ENCODE measurements at places on chromosomes 16 and 17. TPM values are rescaled to one million over a fixed set of nuclear protein-coding genes. Genes with fewer than 3 reads are reported as not detected.

- no peaks in the 10 kb centered on the region for H3K36me3 ChIP-seq
- H3K4me1 ChIP-seq = peaks cover 11% of the 10 kb centered on the region
- no peak overlapping the region for H3K4me3 ChIP-seq
Measured at GRCh38 chr17:54972406-54973138, 4.0 kb downstream of the STXBP4 start.

DNA sequence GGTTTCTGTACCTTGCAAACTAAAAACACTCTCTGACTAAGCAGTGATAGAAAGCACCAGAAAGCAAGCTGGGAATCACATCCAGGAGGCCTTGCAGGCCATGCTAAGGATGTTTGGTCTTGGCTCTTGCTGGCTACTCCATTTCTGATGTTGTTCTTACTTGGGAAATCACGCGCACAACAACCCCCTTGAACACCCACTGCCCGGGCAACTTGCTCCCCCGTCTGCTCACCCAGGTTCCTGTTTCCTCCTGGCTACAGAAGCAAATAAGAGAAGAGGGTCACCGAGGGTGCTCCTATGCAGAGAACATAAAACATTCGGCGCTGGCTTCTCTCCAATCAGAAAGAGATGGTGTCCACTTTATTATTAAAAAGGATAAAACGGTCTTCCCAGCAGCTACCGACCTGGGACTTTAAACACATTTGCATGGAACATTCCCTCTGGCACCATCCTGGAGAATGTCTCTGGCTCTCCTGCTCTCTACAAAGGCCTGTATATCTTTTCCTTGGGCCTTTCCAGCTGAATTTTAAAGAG is 271.2 kb upstream of the RPL38 start:
- H3K4me1 ChIP-seq = no peaks in the 10 kb centered on the region
- no peaks in the 10 kb centered on the region for H3K27me3 ChIP-seq

GRCh38 chr16:12170103-12171040 is 193.8 kb downstream of the SNX29 start:
- H3K27me3 ChIP-seq = no peaks in the 10 kb centered on the region
- H3K27ac ChIP-seq = no peak overlapping the region
- no peak overlapping the region for H3K4me3 ChIP-seq

GRCh38 chr17:74779948-74780400 is 3.8 kb upstream of the NAT9 start:
- H3K36me3 ChIP-seq = no peaks in the 10 kb centered on the region
- H3K4me1 ChIP-seq = peaks cover 19% of the 10 kb centered on the region
- no peaks in the 10 kb centered on the region for H3K27me3 ChIP-seq
- H3K27ac ChIP-seq = peak overlapping the region; percentile 58
- no peak overlapping the region for H3K4me3 ChIP-seq
- DNase-seq = peak; percentile 83

DNA sequence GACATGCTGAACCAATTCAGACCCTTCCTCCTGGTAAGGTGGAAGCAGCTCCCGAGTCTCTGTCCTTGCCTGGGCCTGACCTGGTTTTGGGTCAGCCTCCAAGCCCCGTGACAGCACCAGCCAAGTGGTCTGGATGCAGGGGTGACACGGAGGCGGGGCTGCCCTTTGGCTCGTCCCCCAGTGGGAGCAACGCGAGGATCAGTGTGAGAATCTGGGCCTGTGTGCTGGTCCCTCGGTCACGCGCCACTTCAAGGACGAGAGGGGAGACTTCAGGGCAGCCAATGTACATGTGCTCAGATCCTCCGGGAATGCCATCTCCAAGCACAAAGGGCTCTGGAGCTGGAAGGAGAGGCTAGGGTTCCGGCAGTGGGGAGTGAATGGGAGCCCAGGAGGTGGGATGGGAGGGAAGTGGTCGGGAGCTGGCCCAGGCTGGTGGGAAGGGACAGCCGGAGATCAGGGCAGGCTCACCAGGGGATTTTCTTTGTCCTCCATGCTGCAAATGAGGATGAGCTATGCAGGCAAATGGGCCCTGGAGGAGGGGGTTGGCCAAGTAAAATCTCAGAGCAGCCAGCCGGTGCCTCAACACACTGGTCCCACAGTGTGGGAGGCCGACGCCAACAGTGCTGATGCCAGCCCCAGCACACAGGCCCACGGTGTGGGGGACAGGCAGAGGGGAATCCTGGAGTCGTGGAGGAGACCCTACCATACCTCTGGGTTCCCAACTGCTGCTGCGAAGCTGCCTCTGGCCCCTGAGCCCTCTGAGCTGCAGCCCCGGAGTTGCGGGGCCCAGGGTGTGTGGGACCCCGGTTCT is 4.2 kb upstream of the NDRG4 start:
- H3K27me3 ChIP-seq = peaks cover 7% of the 10 kb centered on the region
- H3K27ac ChIP-seq = no peak overlapping the region
- no peaks in the 10 kb centered on the region for H3K4me1 ChIP-seq
- DNase-seq = peak; percentile 48
- no peak overlapping the region for H3K4me3 ChIP-seq

- no peaks in the 10 kb centered on the region for H3K27me3 ChIP-seq
- no peak overlapping the region for H3K4me3 ChIP-seq
- DNase-seq = no peak
- H3K4me1 ChIP-seq = no peaks in the 10 kb centered on the region
- H3K36me3 ChIP-seq = no peaks in the 10 kb centered on the region
Measured at GRCh38 chr16:13322336-13322735, 420.9 kb downstream of the SHISA9 start.

GRCh38 chr16:13178318-13178717 is 276.9 kb downstream of the SHISA9 start:
- H3K4me1 ChIP-seq = no peaks in the 10 kb centered on the region
- no peak for DNase-seq
- no peak overlapping the region for H3K4me3 ChIP-seq
- H3K27ac ChIP-seq = no peak overlapping the region
- H3K27me3 ChIP-seq = no peaks in the 10 kb centered on the region
- H3K36me3 ChIP-seq = no peaks in the 10 kb centered on the region

- DNase-seq = no peak
- H3K27me3 ChIP-seq = no peaks in the 10 kb centered on the region
- no peak overlapping the region for H3K4me3 ChIP-seq
- no peaks in the 10 kb centered on the region for H3K36me3 ChIP-seq
- H3K4me1 ChIP-seq = peaks cover 64% of the 10 kb centered on the region
Measured at GRCh38 chr16:88779406-88780141, 5.4 kb downstream of the PIEZO1 start.

GRCh38 chr17:19410875-19411620 is at the start of gene RNF112:
TSS of gene RNF112 (plus strand) at chr17:19411232. CDS start at chr17:19411409, 177 bp downstream.
- H3K27me3 ChIP-seq = no peaks in the 10 kb centered on the region
- H3K36me3 ChIP-seq = no peaks in the 10 kb centered on the region
- no peak within 1 kb of the TSS for H3K27ac ChIP-seq
- no peaks in the 10 kb centered on the region for H3K4me1 ChIP-seq

GRCh38 chr17:69059458-69060175 is 1.1 kb downstream of the ABCA9 start:
- no peak overlapping the region for H3K27ac ChIP-seq
- no peaks in the 10 kb centered on the region for H3K4me1 ChIP-seq
- H3K27me3 ChIP-seq = no peaks in the 10 kb centered on the region
- no peak for DNase-seq
- no peaks in the 10 kb centered on the region for H3K36me3 ChIP-seq

DNA sequence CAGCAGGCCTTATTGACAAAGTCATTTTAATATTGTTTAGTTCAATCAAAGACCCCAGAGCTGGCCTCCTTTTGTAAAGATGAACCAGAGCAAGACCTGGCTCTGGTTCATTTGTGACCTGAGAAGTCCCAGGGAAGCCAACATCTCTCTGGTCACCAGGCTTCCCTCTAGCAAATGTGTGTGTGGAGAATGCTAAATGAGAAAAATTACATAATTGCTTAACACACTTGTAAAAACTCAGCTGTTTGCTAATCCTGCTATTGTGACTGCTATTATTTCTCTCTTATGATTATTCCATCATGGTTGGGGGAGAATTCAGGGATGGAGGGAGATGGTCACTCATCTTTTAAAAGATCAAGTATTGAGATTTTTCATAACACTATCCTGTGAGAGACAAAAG is 94.3 kb upstream of the CLEC3A start:
- H3K36me3 ChIP-seq = no peaks in the 10 kb centered on the region
- no peak for DNase-seq
- H3K27ac ChIP-seq = no peak overlapping the region

GRCh38 chr17:49523196-49523595 is 28.1 kb downstream of the NGFR start:
- no peak overlapping the region for H3K4me3 ChIP-seq
- DNase-seq = no peak
- H3K4me1 ChIP-seq = peaks cover 9% of the 10 kb centered on the region
- peaks cover 9% of the 10 kb centered on the region for H3K27me3 ChIP-seq

GRCh38 chr17:733743-734142 is 1.3 kb downstream of the TLCD3A start:
- H3K27me3 ChIP-seq = no peaks in the 10 kb centered on the region
- peak overlapping the region; percentile 82 for H3K4me3 ChIP-seq
- H3K4me1 ChIP-seq = peaks cover 5% of the 10 kb centered on the region

GRCh38 chr16:1525871-1526607 is 7.4 kb upstream of the TMEM204 start:
- no peak overlapping the region for H3K4me3 ChIP-seq
- H3K4me1 ChIP-seq = peaks cover 30% of the 10 kb centered on the region
- no peak overlapping the region for H3K27ac ChIP-seq
- H3K36me3 ChIP-seq = peaks cover 4% of the 10 kb centered on the region
- H3K27me3 ChIP-seq = no peaks in the 10 kb centered on the region

DNA sequence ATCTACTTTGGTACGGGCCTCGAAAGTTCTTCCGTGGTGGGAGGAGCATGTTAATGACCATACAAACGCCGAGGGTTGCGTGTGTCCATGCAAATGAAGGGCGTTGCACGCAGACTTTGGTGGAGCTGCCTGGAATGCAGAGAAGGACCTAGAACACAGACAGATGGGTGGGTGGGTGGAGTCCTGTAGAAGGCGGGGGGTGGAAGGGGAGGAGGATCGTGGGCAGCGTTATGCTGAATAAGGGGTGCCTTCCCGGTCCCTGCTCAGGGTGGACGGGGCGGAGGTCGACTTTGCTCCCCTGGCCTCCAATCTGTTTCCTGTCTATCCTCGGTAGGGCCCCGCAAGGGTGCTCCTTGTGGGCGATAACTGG is 795 bp upstream of the PAQR4 start:
- peaks cover 42% of the 10 kb centered on the region for H3K4me1 ChIP-seq
- no peaks in the 10 kb centered on the region for H3K36me3 ChIP-seq
- peak overlapping the region; percentile 71 for H3K4me3 ChIP-seq
- no peak for DNase-seq

DNA sequence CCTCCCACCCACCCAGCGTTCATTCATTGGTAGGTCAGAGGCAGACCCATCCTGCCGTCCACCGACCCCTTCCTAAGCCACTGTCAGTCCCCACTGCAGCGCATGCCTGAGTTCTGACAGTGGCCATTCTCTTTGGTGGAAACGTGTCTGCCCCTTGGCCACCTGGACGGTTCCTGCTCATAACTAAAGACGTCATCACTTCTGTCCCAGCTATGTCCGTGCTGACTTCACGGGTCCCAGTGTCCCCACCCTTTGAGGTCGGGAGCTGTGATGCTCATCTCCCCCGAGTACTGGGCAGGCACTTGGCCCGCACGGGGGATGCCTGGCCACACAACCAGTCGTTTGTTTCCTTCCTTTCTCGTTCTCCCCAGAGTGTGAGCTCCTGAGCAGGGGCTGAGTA is 267.1 kb downstream of the C16orf95 start:
- no peaks in the 10 kb centered on the region for H3K4me1 ChIP-seq
- H3K27me3 ChIP-seq = peaks cover 33% of the 10 kb centered on the region
- H3K27ac ChIP-seq = no peak overlapping the region
- no peaks in the 10 kb centered on the region for H3K36me3 ChIP-seq
- no peak overlapping the region for H3K4me3 ChIP-seq

GRCh38 chr16:17416461-17417311 is 54.1 kb downstream of the XYLT1 start:
- no peaks in the 10 kb centered on the region for H3K27me3 ChIP-seq
- H3K36me3 ChIP-seq = no peaks in the 10 kb centered on the region
- H3K27ac ChIP-seq = peak overlapping the region; percentile 65
- H3K4me1 ChIP-seq = peaks cover 20% of the 10 kb centered on the region

NFE2L1 gene
- total RNA-seq = 201 TPM

CCL3 gene
- total RNA-seq = 9.9 TPM

DERL2 gene
- total RNA-seq = 64.0 TPM

KRT23 gene
- total RNA-seq = 1.1 TPM

DNAJC7 gene
- total RNA-seq = 75.9 TPM

CEP112 gene
- 32.9 TPM for total RNA-seq

KRTAP2-1 gene
- not detected for total RNA-seq

GRIN2A gene
- 0.09 TPM for total RNA-seq

PIRT gene
- total RNA-seq = not detected

PLEKHH3 gene
- 26.4 TPM for total RNA-seq

TP53TG3B gene
- total RNA-seq = not detected
